ENCODE measurements at places on chromosomes 1 and 21.

DNA sequence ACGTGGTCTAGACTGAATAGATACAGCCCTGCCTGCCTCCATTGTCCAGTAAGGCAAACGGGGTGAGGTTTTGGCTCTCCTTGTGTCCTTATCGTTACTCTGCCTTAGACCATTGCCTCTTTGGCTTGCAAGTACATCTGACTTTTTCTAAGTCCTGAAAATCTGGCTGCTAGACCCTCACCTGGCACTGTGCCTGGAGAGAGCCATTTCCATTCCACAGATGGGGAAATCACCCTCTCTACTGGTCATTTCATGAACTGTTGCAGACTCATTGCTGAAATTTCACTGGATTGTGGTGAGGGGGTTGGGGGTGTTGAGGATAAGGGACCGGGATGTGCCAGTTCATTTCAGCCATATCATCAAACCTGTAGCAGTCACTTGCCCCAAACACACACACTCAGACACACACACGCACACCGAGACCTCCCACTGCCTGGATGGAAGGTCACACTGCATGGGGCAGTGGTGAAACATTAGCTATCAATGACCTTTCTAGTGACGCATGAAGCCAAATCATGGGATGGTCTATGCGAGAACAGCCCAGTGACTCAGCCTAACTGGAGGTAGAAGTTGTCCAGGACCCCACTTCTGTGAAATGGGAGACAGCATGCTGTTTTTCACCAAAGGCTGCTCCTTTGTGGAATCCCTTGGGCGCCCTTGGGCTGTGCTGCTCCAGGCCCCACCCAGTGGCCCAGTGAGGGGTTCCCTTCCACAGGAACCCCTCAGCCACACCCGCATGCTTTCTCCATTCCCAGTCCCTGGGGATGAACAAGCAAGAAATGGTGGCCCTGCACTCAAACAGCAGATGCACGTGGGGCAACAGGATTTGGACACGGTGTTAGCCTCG, 34.9 kb upstream of the VASH2 start:
- no peak for DNase-seq

GRCh38 chr1:50147191-50147850, 38.6 kb downstream of the ELAVL4 start:
- DNase-seq = no peak

DNA sequence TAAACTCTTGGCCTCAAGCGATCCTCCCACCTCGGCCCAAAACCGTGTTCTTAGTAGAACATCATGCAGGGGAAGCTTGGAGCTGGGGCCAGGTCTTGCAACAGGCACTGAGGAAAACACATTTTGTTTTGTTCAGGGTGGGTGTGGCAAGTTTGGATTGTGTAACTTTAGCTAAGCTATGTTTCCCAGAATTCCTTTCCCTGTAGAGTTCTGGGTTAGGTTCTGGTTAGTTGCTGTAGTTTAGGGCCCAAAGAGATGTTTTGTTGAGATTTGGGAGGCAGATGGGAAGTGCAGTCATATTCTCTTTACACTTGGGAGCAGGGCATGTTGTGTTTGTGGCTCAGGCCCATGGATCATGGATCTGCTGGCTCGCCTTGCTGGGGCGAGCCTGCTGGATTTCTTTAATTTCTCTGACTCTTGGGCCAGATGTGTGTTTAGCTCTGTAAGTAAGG, 24.0 kb downstream of the PLA2G5 start:
- DNase-seq = no peak

- no peak for DNase-seq
Observed at GRCh38 chr1:60825593-60825992, 256.8 kb upstream of the NFIA start.

GRCh38 chr1:77541162-77541545, 141.3 kb downstream of the ZZZ3 start:
- no peak for DNase-seq

- no peak for DNase-seq
Observed at GRCh38 chr1:161491472-161491871, 13.8 kb upstream of the FCGR2A start.

GRCh38 chr1:20202166-20202565, 15.8 kb upstream of the PLA2G2C start:
- DNase-seq = no peak

DNA sequence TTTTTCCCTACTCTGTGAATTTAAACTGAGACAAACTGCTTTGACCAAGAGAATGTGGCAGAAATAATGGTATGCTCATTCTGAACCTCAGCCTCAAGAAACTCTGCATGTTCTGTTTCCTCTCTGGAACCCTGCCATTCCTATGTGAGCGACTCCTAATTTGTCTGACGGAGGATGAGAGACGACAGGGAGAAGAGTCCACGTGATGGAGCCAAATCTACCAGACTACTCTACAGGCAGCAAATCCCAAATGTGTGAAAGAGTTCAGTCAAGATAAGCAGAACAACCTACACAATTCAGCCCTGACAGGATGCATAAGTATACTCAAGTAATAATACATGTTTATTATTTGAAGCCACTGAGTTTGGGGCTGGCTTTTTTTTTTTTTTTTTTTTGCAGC, 153.5 kb downstream of the DPYD start:
- DNase-seq = no peak

GRCh38 chr1:10686404-10687040, 109.9 kb downstream of the CASZ1 start:
- DNase-seq = no peak

All from HCEC 1CT (cell line).